AG04450 (cell line): ENCODE measurements at places on chromosomes 1 and 21.

GRCh38 chr1:220775240-220775853, 11.4 kb upstream of the MTARC1 start:
- DNase-seq, result no peak

DNA sequence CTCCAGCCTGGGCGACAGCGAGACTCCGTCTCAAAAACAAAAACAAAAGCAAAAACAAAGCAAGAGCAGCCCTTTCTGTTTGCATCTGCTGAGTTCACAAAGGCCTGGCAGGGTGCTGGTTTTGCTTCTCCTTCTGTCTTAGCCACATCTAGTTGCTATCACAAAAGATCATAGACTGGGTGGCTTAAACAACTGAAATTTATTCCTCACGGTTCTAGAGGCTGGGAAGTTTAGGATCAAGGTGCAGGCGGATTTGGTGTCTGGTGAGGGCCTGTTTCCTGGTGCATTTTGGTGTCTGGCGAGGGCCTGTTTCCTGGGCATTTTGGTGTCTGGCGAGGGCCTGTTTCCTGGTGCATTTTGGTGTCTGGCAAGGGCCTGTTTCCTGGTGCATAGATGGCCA, 471.3 kb downstream of the CAMTA1 start:
- DNase-seq, result no peak

GRCh38 chr21:31124010-31124409, 85.7 kb upstream of the KRTAP19-8 start:
- DNase-seq, result no peak

- no peak for DNase-seq
Measured at GRCh38 chr1:17569200-17570139, 30.0 kb downstream of the ARHGEF10L start.

DNA sequence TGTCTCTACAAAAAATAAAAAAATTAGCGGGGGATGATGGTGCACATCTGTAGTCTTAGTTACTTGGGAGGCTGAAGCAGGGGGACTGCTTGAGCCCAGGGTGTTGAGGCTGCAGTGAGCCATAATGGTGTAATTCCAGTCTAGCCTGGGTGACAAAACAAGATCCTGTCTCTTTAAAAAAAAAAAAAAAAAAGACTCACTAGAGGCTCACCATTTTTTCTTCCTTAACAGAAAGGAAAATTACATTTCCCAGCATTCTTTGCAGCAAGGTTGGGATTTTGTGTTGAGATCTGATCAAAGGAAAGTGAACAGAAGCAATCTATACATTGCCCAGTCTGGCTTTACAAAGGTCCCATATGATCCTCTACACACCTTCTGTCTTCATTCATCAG, 21.5 kb downstream of the GFI1 start:
- no peak for DNase-seq

GRCh38 chr1:184954232-184954995, 19.9 kb downstream of the NIBAN1 start:
- no peak for DNase-seq

GRCh38 chr1:235513495-235514366, 9.5 kb upstream of the B3GALNT2 start:
- DNase-seq, result peak; percentile 49

- no peak for DNase-seq
Measured at GRCh38 chr1:6899621-6900020, 114.4 kb downstream of the CAMTA1 start.

DNA sequence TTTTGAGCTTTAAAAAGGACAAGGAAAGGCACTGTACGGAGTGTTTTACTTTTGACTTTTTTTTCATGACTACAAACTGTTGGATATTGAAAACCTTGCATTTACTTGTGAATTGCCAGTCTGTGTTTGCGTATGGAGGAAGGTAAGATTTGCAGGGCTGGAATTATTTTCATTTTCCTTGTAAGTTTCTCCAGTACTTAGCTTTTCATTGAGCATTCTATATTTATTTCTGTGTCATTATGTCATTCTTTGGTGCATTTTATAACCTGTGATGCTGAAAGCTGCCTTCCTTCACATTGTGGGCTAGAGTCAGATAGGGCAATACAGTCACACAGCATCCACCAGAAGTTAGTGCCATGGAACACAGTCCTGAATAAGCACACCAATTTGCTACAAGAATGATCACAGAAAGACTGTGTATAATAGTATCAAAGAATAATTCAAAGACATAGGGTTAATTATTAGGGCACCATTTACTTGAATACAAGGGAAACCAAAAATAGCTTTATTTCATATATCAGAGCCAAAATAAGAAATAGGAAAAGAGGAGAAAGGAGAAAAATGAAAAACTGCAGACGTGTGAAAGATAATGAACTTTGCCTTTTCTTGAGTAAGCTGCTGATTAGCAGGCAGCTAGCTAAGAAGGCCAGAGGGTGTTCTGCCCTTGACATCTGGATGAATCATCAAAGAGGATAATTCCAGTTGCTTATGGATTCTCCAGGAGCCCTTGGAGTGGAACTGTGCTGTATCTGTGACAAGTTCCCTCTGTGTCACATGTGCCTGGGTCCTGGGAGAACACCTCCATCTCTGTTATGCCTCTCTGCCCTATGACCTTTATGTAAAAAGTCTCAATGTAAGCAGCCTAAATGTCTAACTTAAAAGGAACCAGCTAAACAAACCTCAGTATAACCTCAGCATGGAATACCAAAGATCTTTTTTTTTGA, 8.0 kb upstream of the FAM20B start:
- DNase-seq, result no peak

- DNase-seq, result no peak
Measured at GRCh38 chr21:43736224-43736883, 17.4 kb downstream of the PDXK start.

- DNase-seq, result no peak
Measured at GRCh38 chr1:27383039-27383605, at the start of gene CD164L2. Gene CD164L2 (minus strand): TSS chr1:27383333. CDS start chr1:27383239, 94 bp downstream.

DNA sequence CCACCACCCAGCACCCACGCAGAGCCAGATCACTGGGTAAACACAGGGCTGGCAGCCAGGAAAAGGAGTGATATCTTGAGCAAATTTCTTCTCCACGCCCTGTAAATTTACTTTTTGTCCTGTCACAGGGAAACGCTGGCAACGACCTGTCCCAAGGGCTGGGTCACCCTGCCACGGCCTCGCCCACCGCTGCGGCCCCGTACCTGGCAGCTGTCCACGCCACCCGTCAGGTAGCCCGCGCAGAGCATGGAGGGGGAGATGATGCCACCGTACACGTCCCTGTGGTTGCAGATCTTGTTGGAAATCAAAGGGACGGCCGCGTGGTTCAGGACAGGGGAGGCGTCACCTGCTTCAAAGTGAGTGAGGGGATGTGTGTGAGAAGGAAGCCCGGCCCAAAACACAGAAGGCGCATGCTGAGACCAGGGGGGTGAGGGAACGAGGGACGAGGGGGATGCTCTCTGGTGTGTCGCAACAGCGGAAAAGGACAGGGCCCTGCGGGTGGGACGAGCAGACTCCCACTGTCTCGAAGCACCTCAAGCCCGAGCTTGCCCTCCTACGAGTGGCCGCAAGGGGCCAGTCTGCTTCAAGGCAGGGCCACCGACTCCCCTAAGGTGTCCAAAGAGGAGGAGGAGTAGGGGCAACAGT, 10.1 kb upstream of the TFF1 start:
- DNase-seq, result no peak

DNA sequence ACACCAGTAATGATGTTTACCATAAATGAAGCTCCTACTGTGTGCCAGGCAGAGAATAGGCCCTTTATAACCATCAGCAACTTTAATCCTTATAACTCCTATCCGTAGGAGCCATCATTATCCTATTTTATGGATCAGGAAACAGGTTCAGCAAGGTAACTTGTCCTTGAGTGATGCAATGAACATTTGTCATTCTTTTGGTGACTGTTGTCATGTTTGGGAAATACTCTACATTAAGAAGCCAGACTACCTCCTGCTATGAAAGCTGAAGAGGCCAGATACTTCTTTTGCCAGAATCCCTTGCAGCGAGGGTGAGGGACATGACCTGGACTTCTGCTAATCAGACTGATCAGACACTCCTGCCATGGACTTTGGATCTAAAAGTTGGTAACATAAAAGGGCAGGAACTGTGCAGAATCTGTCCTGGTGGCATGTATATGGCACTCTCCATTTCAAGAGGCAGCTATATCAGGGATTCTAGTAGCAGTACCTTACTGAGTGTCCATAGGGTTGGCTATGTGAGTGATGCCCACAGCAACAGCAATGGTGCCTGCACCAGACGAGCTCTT, 33.1 kb upstream of the SRRM1 start:
- DNase-seq, result no peak

GRCh38 chr21:26818906-26819305, 26.3 kb downstream of the ADAMTS1 start:
- DNase-seq, result no peak

GRCh38 chr1:40564913-40565312, 33.5 kb downstream of the ZNF684 start:
- no peak for DNase-seq

DNA sequence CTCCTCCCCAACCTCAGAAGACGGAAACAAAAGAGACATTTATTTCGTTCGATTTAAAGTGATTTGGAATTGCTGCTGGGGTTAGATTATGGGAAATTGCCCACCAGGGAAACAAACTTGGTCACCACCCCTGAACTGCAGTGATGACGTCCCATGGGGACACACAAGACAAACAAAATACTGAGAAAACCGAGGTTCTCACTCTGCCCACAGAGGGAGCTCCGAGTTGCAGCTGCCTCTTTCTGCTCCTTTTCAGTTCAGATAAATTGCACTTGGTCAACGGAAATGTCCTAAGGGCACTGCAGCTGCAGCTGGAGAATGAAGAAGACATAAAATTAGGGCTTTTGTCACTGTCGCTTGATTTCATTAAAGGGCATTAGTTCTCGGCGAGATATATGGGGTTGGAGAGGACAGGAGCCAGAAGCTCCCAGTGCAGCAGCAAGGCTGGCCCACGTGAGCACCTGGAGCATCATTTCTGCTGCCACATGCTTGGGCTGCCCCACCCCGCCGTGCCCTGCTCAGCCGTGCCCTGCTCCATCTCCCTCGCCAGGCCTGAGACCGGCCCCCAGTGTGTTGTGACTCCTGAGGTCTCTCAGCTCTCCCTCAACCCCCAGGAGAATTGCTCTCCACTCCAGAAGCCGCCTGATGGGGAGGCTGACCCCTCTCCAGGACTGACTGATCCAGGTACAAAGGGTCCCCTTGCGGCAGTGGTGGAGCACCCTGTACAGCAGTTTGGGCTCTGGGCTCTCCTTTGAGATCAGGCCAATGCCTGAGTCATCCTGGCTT, 231.7 kb upstream of the AJAP1 start:
- no peak for DNase-seq

DNA sequence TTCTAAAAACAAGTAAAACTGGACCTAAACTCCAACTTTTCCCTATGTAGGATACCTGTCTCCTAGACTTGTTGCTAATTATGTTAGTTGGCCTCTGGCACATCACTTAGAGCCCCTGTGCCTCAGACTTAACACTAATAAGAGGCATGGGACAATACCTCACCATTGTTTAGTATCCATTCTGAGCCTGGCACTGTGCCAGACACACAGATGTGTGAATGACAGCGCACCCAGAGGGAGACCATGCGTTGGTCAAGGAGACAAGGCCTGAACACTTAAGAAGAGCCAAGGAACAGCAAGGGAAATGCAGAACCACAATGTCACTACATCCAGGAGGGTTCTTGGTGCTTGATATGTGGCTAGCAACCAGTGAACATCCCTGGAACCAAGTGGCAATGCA, 189.1 kb downstream of the FGGY start:
- no peak for DNase-seq

DNA sequence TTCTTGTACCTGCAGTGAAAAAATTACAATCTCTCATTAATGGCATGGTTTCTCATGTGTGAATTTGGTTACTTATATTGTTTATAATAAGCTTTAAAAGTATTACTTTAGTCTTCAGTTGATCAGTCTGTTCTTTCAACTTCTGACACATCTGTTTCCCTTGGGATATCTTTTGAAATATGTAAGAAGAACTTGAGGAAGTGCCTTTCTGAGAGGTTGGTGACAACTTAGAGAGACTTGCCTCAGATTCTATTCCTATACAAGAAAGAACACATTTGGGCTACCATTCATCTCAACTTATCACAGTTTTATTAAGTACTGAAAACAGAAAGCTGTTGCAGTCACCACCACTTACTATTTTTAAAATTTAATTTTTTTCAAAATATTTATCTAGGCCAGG, 8.1 kb downstream of the AKNAD1 start:
- DNase-seq, result no peak

DNA sequence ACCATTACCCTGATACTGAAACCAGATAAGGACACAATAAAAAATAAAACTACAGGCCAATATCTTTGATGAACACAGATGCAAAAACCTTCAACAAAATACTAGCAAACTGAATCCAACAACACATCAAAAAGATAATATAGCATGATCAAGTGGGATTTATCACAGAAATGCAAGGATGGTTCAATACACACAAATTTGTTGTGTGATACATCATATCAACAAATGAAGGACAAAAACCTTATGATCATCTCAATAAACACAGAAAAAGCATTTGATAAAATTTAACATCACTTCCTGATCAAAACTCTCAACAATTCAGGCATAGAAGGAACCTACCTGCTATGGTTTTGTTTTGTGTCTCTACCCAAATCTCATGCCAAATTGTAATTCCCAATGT, 74.3 kb upstream of the VANGL1 start:
- DNase-seq, result no peak

DNA sequence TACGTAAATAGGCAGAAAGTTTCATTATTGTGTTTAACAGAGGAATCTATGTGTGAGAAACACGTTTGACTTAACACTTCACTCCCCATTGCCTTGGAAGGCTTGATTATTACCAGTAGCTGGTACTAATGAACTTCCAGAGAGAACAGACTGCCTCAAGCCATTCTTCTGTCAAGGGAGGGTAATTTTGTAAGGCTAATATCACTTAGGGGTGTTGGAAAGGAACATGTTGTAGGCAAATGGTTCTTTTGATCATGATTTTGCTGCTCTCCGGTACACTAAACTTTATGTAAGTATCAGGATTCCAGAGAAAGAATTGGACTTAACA, 1.8 kb downstream of the LAMC1 start:
- no peak for DNase-seq

DNA sequence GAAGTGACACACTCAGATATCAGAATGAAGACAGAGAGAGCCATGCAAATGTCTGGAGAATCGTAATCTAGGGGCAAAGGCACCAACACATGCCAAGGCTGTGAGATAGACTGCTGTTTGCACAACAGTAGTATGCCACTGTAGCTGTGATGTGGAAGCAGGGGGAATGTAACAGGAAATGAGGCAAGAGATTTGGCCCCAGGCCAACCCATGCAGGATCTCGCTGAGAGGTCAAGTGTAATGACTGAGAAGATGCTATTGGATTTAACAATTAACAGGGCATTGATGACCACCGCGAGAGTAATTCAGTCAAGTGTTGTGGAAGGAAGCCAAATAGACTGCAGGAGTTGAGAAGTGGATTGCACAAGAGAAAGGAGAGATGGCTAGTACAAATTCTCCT, 107.3 kb upstream of the ST6GALNAC5 start:
- DNase-seq, result no peak

GRCh38 chr1:60759291-60759690, 323.1 kb upstream of the NFIA start:
- DNase-seq, result no peak

GRCh38 chr1:228691926-228692325, 43.4 kb upstream of the RHOU start:
- no peak for DNase-seq

DNA sequence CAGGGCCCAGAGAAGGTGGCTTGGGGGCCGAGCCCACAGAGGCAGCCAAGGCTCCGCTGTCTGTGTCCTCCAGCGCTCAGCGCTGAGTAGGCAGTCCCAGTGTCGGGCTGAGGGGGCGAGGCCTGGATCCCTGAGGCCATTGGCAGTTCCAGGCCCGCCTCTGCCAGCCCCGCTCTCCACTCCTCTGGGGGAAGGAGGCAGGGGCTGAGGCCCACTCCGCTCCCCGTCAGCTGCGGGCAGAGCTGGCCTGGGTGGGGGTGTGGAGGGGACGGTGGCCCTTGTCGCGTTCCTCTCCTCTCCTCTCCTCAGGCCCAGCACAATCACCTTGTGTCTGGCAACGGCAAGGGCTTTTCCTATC, 132.8 kb downstream of the CASZ1 start:
- DNase-seq, result no peak
